ENCODE measurements at places on chromosomes 3 and 15.

GRCh38 chr3:112667599-112667998 is 26.7 kb upstream of the CCDC80 start:
- no peak for DNase-seq

- no peak for DNase-seq
Observed at GRCh38 chr3:49279376-49279775, 2.3 kb upstream of the C3orf62 start.

- no peak for DNase-seq
Observed at GRCh38 chr3:33636125-33636850, 81.8 kb downstream of the CLASP2 start.

- DNase-seq = peak; percentile 93
Observed at GRCh38 chr15:80480909-80481308, 76.7 kb downstream of the ARNT2 start.

- DNase-seq = peak; percentile 92
Observed at GRCh38 chr3:45547764-45548680, 46.5 kb upstream of the LIMD1 start.
